Cardiac fibroblast (primary cell): ENCODE measurements at places on chromosomes 7 and 10.

GRCh38 chr10:96334616-96335526, 23.9 kb downstream of the OPALIN start:
- peak; percentile 57 for DNase-seq

GRCh38 chr7:8125680-8126444, 136.1 kb downstream of the ICA1 start:
- DNase-seq, result no peak

GRCh38 chr10:77686096-77686495, 48.5 kb upstream of the KCNMA1 start:
- DNase-seq, result no peak

GRCh38 chr10:87684001-87684638, 24.4 kb downstream of the PAPSS2 start:
- no peak for DNase-seq

GRCh38 chr10:91603931-91604331, 28.9 kb downstream of the PPP1R3C start:
- DNase-seq, result peak; percentile 50

- no peak for DNase-seq
Measured at GRCh38 chr10:86751477-86751876, 4.9 kb upstream of the BMPR1A start.

DNA sequence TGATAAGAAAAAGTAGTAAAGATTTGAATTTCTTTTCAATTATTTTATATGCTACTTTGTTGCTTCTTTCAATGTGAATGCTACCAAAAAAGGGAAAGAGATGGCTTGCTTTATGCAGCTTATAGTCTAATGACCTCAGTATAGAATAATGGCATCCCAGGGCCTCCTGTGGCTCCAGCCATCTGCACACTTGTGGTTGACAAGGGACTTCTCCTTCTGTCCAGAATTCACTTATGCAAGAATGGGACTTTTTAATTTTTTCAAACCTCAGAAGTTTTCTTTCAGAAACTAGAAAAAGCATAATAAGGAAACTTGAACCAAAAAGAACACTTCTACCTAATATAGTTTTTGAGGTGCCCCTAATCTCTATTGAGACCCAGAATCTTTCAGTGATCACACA, 310.9 kb downstream of the CTNNA3 start:
- DNase-seq, result no peak

DNA sequence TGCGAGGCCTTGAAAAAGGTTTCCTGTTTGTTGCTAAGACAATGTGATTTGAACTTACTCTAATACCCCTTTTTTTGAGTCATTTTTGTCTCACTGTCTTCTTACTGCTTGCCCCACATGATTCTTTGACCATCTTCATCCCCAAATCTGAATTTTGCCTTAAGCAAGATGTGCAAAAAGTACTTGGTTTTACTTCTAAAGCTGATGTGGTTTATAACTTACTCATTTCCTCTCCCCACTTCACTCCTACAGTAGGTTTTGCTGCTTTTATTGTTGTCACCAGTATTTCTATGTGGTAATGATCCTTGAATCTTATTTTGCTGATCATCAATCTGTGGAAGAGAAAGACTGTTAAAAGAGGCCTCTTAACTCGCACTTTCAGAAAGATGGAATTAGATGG, 396.4 kb downstream of the SDK1 start:
- no peak for DNase-seq

GRCh38 chr10:1715821-1716220, 21.5 kb downstream of the ADARB2 start:
- no peak for DNase-seq

- peak; percentile 32 for DNase-seq
Measured at GRCh38 chr10:122373721-122374120, 787 bp upstream of the PLEKHA1 start.

- no peak for DNase-seq
Measured at GRCh38 chr7:25908154-25908949, 243.6 kb upstream of the NFE2L3 start.

GRCh38 chr10:94093286-94093905, 99.7 kb downstream of the PLCE1 start:
- no peak for DNase-seq

DNA sequence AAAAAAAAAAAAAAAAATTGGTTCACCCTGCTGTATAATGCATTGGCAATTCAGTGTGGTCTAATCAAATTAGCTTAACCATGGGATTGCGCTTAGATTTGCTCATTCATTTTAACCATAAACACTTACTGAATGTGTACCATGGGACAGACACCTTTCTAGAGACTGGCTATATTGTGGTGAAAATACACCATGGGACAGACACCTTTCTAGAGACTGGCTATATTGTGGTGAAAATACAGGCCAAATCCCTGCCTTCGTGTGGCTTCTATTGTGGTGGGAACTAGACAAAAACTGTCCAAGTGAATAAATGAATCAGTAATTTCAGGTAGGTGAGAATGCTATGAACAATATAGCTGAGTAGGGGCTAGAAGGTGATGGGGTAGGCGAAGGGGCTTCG, 10.2 kb upstream of the REPIN1 start:
- DNase-seq, result no peak

- DNase-seq, result no peak
Measured at GRCh38 chr7:25672496-25672895, 444.2 kb upstream of the NPVF start.

GRCh38 chr7:8491106-8491505, 57.7 kb downstream of the NXPH1 start:
- no peak for DNase-seq

GRCh38 chr7:45400680-45401079, 173.5 kb upstream of the ADCY1 start:
- DNase-seq, result no peak

DNA sequence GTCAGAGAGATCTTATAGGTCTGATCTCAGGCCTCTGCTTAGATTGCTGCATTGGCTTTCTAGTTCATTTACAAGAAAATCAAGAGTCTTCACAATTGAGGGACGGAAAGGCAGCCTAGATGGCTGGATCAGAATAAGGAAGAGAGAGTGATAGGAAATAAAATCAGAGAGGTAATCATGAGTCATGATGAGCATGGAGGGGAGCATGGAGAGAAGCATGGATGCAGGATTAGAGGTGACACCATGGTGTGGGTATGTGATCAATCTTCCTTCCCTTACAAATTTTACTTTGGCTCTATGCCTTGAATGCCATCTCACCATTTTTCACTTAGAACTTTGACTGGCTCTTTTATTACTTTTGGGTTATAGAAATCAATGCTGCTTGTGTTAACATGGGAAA, 1.4 kb downstream of the BCCIP start:
- peak; percentile 39 for DNase-seq

- peak; percentile 32 for DNase-seq
Measured at GRCh38 chr7:101518336-101518735, 110.8 kb downstream of the MYL10 start.

DNA sequence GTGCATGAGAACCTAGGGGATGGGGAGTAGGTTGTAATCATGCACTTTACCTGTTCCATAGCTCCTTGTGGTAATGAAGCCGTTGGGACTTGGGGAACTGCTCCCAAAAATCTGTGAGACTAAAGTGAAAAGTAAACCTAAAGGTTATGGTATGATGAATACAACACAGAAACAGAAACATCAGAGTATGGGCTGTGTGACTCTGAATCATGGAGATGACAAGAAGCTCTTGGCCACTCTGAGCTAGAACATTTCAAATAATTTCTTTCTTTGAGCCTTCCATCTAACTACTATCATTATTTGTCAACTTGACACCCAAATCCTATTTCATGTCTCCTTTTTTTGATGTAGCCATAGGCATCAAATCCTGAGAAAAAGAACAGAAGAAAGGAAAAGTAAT, 2.9 kb downstream of the CLEC5A start:
- DNase-seq, result no peak

DNA sequence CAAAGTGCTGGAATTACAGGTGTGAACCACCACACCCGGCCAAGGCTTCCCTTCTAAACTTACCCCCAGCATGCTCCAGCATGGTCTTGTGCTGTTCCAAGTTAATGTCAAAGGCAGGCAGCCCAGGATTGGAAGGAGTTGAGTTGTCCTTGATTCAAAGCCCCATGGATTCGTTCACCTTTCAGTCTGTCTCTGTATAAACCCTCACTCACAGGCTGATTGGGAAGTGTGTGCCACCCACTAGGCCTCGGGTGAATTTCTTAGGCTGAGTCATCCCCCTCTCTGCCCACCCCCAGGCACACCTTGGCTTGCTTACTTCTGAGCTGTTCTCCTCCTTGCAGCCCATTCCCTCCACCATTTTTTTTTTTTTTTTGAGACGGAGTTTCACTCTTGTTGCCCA, 13.3 kb upstream of the PRDX3 start:
- no peak for DNase-seq

GRCh38 chr10:118516716-118517115, 78.7 kb downstream of the PRLHR start:
- DNase-seq, result no peak

DNA sequence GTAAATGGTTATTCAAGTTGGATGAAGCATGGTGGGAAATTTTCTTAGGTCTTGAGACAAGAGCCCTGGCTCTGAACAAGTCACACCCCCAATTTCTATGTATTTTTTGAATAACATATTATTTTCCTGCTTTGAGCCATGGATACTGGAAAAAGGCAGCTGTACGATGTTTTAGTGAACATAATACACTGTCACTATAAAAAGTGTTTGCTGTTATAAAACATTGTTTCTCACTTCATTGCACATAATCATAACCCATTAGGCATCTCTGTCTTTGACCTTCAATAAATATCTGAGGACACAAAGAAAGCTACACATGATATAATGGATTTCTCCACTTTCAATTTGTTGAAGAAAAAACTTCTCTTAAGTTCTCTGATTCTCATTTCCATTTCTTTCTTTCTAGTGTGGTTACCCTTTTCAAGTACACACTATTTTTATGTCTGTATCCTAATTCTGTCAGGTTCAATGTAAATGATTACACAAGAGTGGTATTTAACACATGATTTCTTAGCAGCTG, 283.9 kb upstream of the SP8 start:
- no peak for DNase-seq

DNA sequence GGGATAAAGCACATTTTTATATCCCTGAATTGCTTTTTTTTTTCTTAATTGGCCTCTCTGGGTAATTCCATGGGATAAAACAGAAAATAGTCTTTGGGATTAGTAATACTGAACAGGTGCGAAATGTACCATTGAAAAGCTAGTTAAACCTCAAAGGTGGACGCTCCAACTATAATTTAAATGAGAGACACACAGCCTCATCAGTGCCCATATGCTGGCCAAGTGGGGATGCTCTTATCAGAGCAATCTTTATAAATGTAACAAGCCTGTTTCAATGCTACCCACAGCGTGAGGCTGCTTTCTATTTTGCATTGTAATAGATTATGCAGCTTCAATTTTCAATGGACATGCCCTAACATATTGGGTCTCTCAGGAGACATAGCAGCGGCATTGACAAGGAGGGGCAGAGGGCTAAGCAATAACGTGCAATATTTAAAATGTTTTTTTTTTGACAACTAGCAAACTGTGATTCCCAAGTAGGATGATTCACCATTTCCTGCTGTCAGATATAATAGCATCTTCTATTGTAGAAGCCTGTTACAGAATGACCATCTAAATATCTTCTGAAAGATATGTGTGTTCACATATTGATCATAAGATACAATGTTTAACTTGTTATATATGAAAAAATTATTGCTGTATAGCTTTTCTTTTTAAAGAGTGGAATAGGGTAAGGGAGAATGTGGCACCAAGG, 91.3 kb upstream of the BET1 start:
- DNase-seq, result no peak

DNA sequence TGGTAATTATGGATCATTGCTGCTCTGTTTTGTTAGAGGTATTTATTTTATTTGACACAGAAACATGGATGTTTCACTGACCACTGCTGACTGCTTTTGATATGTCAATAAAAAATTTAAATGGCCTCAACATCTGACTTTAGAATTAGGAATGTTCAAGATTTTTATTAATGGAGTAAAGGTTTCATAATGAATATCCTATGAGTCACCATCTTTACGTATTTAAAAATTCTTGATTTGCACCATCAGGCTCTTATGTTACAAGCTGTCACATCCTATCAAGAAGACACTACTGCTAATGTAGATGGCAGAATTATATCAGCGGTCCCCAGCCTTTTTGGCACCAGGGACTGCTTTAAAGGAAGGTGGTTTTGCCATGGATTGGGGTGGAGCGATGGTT, 578.7 kb upstream of the NRP1 start:
- DNase-seq, result peak; percentile 27

DNA sequence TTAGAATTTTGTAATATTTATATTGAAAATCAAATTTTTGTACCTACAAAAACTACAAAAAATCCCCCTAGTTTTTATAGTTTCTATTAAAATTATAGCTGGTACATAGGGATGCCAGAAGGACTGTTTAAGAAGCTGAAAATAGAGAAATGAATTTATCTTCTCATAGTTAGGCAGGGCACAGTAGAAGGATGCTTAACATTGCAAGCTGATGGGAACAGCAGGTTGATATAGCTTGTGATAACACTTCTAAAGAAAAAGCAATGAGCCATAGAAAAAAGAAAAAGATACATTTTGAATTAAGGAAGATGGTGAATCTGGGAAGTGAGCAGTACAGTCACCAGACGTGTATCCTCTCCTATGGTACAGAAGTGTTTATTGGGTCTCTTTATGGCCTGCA, 32.0 kb downstream of the PTEN start:
- DNase-seq, result no peak

DNA sequence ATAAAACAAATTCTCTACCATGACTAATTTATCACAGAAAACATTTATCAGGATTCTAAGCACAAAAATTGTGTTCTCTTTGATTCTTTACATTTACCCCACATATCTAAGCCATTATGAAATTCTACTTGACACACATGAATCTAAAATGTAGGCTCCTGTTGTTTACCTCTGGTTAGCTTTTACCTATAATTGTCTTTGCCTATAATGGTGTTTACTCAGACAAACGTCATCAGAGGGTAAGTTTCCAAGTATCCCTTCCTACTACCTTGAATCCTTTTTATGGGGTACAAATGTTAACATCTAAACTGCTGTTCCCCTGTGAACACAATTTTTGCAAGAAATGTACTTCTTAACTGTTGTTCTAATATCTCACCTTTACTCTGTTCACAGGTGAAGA, 63.5 kb downstream of the MINDY3 start:
- no peak for DNase-seq

DNA sequence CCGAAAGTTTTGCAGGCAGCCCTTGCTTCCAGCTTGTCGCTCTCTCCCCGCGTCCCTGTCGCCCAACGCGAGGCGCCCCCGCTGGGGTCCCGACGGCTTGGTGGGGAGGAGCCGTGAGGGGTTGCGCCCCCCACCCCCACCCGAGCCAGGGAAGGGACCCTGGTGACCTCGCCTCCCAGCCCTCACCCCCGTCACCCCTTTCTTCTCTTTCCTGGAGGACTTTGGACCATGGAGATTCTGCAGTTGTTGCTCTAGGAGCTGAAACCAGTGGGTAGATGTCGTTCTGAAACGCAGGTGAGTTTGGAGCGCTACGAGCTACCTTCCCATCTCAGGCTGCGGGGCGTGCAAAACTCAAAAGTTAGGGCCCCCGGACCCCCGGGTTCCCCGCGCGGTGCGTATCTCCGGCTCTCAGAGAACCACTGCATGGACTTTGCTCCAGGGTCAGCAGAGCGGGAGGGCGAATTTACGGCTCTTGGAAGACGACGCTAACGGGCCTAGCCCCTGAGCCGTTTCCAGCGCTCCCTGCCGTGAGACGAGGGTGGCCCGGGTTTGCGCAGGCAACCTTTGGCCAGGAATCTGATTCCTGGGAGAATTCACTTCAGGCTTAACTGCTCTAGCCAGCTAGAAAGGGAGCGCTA, 684 bp upstream of the ATXN7L1 start:
- peak; percentile 58 for DNase-seq
